ENCODE measurements at places on chromosomes 13 and 19.

DNA sequence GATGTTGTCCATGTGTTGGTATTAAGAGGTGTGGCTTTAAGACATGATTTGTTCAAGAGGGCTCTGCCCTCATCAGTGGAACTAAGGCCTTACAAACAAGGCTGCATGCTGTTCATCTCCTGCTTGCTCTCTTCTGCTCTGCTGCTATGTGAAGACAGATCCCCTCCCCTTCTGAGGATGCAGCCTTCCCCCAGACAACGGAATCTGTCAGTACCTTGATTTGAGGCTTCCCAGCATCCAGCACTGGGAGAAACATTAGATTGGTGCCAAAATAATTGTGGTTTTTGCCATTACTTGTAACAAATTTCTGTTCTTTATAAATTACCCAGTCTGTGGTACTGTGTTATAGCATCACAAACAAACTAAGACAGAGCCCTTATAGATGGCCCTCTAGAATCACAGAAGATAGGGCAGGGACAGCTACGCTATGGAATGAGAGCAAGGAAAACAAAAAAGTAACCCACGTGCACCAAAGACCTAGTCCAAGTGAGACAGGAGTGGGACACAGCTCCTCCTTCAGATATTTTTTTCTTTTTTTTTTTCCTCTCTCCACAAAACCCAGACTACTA, 151.5 kb upstream of the RXFP2 start:
- DNase-seq, result peak; percentile 21

GRCh38 chr19:1522061-1522460, 1.8 kb upstream of the PLK5 start:
- peak; percentile 87 for DNase-seq

DNA sequence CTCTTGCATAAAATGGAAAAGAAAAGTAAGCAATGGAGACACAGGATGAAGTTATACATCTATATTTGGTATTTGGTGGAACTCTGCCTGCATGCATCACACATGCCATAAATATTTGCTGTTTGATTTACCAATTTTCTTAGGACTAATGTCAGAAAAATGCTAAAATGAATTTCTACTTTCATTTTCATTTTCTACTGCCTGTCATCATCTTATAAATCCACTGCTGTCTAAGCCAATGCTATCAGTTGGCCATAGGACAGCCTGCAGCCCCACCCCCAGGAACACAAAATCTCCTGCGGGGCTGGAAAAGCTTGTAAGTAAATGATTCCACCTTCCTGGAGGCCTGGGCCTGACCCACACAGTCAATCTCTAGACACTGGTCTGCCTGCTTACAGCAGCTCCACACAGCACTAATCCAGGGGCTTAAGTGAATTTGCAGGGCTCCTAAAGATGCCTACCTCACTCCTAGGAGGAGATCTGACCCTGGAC, 122.0 kb downstream of the ENOX1 start:
- DNase-seq, result no peak

DNA sequence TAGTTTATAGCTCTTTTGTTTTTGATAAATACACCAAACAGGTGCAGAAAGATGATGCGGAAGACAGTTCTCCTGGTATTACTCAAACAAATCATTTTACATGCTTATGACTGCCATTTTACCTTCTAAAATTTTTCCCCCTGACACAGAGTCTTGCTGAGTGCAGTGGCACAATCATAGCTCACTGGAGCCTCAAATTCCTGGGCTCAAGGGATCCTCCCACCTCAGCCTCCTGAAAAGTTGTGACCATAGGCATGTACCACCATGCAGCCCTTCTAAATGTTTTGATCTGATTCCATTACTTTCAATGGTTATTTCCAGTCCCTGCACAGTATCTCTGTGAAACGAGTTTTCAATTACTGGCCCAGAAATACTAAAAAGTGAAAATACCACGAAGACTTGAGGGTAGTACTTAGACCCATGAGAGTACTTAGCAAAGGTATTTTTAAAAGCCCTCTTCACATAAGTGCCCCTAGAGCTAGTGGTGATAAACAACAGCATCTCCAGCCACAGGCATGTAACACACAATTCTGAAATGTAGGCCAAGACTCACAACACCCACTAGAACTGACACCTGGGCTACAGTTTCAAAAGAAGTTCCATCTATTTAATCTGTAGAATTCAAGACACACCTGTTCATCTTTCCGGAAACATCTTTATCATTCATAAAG, 11.3 kb downstream of the HSPH1 start:
- no peak for DNase-seq

DNA sequence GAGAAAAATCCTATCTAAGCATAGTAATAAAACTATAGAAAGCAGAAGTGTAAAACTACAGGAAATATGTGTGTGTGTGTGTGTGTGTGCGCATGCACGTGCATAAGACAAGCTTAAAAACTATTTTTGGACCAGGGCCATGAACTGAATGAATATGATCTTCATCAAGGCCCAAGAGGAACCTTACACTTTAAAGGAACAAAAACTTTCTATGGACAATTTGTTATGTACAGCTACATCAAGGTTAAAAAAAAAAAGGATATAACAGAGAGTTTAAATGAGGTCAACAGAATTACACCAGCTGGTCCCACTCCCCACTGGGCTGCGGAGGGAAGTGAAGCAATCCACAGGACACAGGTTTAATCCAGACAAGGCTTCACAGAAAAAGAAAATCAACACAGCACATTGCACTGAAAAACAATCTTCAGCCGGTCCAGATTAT, 151.1 kb downstream of the LHFPL6 start:
- no peak for DNase-seq

DNA sequence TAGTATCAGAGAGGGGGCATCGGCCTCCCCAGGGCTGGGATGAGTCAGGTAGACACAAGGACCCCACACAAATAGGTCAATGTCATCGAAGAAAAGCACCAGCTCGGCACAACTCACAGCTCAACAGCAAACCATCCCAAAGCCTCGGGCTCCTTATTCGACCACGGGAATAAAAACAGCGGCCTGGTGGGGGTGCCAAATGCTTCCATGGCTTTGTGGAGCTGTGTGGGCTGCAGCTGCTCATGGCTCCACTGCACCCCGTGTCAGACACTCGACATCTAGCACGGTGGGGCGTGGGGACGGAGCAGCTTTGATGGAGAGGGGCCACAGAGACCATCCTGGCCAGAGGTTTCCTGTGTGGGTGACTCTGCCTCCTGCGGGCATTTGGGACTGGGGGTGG, 212.5 kb upstream of the SOX1 start:
- DNase-seq, result no peak

GRCh38 chr19:51480590-51480989, 2.3 kb downstream of the CEACAM18 start:
- no peak for DNase-seq

- no peak for DNase-seq
Observed at GRCh38 chr13:27783111-27783510, 9.2 kb upstream of the GSX1 start.

DNA sequence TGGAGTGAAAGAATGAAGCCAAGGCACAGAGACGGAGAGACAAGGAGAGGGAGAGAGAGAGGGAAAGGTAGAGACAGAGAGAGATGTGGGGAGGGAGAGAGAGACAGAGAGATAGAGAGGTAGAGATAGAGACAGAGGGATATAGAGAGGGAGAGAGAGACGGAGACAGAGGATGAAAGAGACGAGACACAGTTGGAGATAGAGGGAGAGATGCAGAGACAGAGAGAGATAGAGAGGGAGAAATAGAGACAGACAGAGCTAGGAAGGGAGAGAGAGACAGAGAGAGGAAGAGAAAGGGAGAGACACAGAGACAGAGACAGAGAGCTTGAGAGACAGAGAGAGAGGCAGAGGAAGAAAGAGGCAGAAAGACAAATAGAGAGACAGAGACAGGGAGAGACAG, 4.5 kb upstream of the CSNK1G2 start:
- no peak for DNase-seq

DNA sequence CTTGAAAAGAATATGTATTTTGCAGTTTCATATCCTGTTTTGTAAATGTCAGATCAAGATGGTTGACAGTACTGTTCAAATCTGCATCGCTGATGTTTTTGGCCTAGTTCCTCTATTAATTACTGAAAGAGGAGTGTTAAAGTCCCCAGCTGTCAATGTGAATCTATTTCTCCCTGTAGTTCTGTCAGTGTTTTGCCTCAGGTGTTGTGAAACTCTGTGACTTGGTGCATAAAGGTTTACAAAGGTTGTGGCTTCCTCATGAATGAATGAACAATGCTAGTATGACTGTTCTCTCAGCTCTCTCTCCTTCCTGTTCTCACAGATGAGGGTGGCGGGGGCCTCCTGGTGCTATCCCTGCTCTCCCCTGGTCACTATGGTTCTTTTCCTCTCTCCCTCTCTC, 142.4 kb downstream of the MYCBP2 start:
- no peak for DNase-seq

GRCh38 chr19:28960586-28960985, 252.4 kb downstream of the UQCRFS1 start:
- no peak for DNase-seq

DNA sequence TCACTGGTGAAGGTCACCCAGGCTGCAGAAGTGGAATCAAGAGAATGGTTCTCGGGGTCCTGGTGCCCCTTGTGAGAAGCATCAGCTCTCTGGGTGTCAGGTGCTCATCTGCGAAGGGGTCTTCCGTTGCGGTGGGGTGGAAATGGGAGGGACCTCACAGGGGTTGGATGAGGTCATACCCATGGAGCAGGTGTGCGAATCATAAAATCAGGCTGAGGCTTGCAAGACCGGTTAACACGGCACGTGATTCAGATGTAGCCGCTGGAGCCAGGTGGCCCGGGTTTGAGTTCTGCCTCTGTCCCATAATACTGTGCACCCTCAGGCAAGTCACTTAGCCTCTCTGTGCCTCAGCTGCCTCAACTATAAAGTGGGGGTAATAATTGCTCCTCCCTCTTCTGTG, 3.9 kb upstream of the KLK15 start:
- DNase-seq, result no peak

DNA sequence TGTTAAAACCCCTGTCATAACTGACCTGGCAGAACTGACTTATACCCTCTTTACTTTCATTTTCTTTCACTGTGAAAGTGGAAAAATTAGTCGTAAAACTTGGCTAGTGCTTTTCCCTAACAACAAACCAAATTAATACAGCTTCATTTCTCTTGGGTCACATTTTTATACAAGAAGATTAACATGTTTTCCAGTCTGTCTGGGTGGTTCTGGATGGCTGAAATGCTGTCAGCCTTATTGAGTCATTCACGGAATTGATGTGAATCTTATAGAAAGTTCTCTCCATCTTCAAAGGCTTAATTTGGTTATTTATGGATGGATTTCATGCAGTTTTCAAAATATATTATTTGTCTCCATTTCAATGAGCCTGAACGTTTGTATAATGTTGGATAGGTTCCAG, 440.0 kb downstream of the KCTD12 start:
- no peak for DNase-seq

GRCh38 chr19:1840541-1841115, 7.7 kb downstream of the REXO1 start:
- DNase-seq, result no peak

GRCh38 chr19:16660763-16661479, at the start of gene TMEM38A:
TSS of gene TMEM38A (plus strand) at chr19:16661139. CDS start at chr19:16661218, 79 bp downstream.
- peak; percentile 85 for DNase-seq

- no peak for DNase-seq
Observed at GRCh38 chr13:64709079-64709478, 2521.1 kb downstream of the PCDH9 start.

- DNase-seq, result peak; percentile 47
Observed at GRCh38 chr19:40398417-40399131, 8.6 kb upstream of the HIPK4 start.

DNA sequence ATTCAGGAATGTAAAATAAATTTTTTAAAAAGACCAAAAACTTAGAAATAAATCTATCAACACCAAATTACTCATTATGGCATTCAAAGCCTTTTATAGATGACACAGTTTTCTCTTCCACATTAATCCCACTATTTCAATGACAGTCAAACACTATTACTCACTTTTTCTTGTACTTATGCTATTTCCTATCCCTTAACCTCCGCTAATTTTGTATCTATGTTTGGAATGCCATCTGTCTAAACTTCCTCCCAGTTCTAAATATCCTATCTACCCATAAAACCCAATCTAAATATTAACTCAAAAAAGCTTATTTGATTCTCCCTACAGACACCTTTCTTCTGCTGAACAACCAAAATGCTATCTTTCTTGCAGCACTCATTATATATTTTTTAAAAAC, 203.5 kb downstream of the ENOX1 start:
- no peak for DNase-seq

GRCh38 chr19:4878491-4878968, 11.1 kb upstream of the PLIN3 start:
- no peak for DNase-seq

DNA sequence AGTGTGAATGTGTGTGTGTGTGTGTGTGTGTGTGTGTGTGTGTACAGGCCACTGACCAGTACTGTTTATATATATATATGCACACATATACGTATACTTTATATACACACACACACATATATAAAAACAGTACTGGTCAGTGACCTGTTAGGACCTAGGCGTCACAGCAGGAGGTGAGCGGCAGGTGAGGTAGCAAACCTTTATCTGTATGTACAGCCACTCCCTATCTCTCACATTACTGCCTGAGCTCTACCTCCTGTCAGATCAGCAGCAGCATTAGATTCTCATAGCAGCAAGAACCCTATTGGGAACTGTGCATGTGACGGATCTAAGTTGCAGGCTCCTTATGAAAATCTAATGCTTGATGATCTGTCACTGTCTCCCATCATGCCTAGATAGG, 34.5 kb downstream of the TBC1D4 start:
- DNase-seq, result no peak

GRCh38 chr13:49569993-49570689, 15.2 kb downstream of the RCBTB1 start:
- no peak for DNase-seq

DNA sequence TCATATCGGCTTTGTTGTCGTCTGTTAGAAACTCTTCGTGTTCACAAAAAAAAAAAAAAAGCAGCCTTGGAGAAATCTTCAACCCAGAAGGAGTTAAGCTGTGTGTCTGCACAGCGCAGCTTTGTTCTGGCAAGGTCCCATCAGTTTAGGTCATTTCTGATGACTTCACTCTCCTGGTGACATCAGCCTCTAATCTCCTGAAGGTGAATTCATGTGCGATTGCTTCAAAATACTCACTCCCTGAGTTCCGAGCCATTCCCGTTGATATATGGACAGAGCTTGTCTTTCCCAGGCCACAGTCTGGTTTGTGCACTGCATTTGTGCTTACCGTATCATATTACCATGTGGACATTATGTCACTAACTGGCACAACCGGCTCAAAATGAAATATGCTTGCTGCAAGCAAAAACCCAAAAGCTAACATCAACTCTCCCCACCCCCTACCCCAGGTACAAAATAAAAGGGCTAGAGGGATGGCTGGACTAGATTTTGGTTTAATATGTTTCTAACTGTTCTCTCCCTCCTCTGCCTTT, 342.4 kb downstream of the KCNRG start:
- DNase-seq, result no peak

GRCh38 chr19:435707-436412, 25.0 kb downstream of the SHC2 start:
- DNase-seq, result no peak

- peak; percentile 99 for DNase-seq
Observed at GRCh38 chr19:50679177-50680125, 30.2 kb downstream of the C19orf81 start.

- DNase-seq, result peak; percentile 100
Observed at GRCh38 chr19:42284066-42284501, 15.0 kb downstream of the CIC start.

- peak; percentile 74 for DNase-seq
Observed at GRCh38 chr19:58001895-58002369, 688 bp downstream of the ZNF606 start.

All from osteoblast (primary cell).